Amniotic epithelial cell (primary cell): ENCODE measurements at places on chromosomes 1 and 21.

DNA sequence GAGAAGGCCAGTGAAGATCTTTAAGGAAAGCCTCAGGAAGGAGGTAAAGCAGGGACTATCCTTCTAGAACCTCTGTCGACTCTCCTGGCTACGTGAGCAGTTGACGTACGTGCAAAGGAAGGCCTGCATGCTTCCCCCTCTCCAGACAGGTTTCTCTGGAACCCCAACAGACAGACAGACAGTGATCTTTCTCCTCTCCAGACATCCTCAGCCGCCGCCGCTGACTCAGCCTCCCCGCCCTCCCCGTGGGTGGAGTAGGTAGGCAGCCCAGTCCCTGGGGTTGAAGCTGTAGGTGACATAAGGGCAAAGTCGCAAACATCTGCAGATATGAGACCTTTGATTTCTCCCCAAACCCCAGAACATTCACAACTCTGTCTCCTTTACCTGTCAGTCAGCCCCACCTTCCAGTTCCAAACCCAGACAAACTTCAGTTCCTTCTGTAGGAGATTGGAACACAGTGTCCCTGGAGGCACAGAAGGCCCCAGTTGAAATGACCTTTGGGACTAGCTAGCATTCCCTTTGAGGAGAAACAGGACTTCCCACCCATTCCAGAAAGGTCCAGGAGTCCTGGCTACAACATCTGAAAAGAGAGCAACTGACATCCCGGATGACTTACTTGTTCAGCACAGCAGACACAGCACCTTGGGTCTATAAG lies 146.0 kb upstream of the JUN start:
- peak; percentile 60 for DNase-seq

DNA sequence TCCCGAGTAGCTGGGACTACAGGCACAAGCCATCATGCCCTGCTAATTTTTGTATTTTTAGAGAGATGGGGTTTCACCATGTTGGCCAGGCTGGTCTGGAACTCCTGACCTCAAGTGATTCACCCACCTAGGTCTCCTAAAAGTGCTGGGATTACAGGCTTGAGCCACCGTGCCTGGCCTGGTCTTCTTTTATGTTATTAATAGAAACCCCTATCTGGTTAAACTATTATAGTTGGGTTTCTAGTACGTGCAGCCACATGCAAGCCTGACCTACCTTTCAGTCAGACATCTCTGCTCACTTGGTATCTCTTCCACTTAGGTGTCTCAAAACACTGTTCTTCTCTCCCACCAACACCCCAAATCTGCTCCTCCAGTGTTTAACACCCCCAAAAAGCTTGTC lies 34.4 kb downstream of the PSEN2 start:
- no peak for DNase-seq

DNA sequence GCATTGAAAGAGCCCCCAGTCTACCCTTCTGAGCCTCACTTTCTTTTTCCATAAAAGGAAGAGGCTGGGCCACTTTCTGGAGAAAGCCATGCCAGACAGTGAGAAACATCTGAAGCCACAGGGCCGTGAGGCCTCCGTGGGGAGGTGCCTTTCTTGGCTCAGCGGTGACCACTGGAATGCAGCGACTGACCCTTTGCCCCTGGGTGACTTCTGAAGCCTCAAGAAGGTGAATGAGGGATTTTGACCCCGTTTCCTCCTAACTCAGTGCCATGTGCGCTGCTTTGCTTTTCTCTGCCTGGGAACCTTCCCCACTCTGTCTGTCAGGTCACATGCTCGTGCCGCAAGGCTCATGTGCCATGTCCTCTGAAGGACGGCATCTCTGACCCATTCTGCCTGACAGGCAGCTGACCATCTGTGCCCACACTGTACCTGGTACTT lies 44.7 kb upstream of the A3GALT2 start:
- peak; percentile 90 for DNase-seq

GRCh38 chr1:179313004-179313403 lies 19.4 kb downstream of the SOAT1 start:
- no peak for DNase-seq

DNA sequence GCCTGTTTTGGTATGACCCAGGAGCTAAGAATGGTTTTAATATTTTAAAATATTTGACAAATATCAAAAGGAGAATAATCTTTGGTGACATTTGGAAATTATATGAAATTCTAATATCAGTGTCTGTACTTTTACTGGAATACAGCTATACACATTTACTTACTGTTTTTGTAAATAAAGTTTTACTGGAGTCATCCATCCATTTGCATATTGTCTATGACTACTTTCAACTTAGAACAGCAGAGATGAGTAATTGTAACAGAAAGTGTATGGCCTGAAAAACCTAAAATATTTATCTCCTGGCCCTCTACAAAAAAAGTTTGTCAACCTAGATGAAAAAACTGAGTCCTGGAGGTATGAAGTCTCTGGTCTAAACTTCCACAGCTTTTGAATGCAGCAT lies 5.8 kb upstream of the MAP3K7CL start:
- DNase-seq, result no peak

GRCh38 chr1:84031802-84032327 lies 32.9 kb upstream of the TTLL7 start:
- DNase-seq, result no peak
